ENCODE measurements at places on chromosomes 4 and X. TPM values are rescaled to one million over a fixed set of nuclear protein-coding genes. Genes with fewer than 3 reads are reported as not detected.

The SPRY1 gene
- total RNA-seq: 27.8 TPM

The SYP gene
- total RNA-seq: 0.59 TPM

The MRPL1 gene
- 10.7 TPM for total RNA-seq

The KIAA1210 gene
- not detected for total RNA-seq

The PPARGC1A gene
- total RNA-seq: 0.13 TPM

The GYPB gene
- not detected for total RNA-seq

The SLC16A2 gene
- total RNA-seq: 24.3 TPM

The PALLD gene
- total RNA-seq: 175 TPM

The EREG gene
- 7.9 TPM for total RNA-seq

The TMEM144 gene
- total RNA-seq: 4.9 TPM

The ZGRF1 gene
- 2.9 TPM for total RNA-seq

The COX7B2 gene
- not detected for total RNA-seq

The IQCM gene
- total RNA-seq: not detected

The CTAG2 gene
- total RNA-seq: not detected

The CLIC2 gene
- total RNA-seq: 0.78 TPM

The SMIM10 gene
- total RNA-seq: 7.3 TPM

The MAGEA4 gene
- not detected for total RNA-seq

The FAM53A gene
- 0.72 TPM for total RNA-seq

The SNX12 gene
- total RNA-seq: 67.9 TPM

The SPIN4 gene
- 4.2 TPM for total RNA-seq

The SSX4B gene
- total RNA-seq: not detected

Measured in smooth muscle cell of the pulmonary artery (primary cell).